ENCODE measurements at places on chromosomes 3 and 15. TPM values are rescaled to one million over a fixed set of nuclear protein-coding genes. Genes with fewer than 3 reads are reported as not detected.

DNA sequence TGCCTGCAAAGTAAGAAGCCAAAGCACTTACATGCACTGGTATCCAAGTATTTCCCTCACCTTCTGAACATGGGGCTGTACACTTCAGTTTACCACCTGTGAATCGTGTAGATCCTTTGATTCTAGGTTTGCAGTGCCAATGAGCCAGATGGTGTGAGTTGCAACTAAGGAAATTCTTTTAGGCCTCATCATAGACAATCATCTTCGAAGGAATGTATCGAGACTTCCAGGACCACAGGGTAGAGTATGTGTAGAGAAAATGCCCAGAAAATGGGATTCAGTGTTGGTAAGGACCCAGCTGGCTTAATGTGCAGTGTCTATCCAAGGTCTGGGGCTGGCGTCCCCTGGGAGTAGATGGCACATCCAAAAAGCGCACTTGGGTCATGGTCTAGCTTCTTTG lies 323.2 kb upstream of the TPM1 start:
- no peak for DNase-seq

GRCh38 chr3:50502584-50503423 lies 630 bp downstream of the CACNA2D2 start:
- no peak for DNase-seq

- no peak for DNase-seq
These were observed 3.8 kb downstream of the NRROS start for GRCh38 chr3:196643201-196643749.

DNA sequence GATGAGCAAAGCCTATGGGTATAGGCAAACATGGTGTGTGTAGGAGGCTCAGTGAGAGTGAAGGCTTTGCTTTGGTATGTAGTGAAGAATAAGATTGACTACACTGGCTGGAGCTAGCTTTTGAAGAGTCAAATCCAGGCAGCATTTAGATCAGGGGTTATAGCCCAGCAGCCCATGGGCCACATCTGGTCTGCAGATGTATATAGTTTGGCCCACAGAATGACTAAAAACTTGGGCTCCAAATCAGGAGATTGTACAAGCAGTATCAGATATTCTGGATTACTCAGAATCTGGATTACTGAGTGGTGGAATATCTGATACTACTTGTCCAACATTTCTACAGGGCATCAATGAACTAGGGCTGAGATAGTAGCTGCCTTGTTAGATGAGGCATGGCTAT lies 92.9 kb upstream of the FGF7 start:
- no peak for DNase-seq

DNA sequence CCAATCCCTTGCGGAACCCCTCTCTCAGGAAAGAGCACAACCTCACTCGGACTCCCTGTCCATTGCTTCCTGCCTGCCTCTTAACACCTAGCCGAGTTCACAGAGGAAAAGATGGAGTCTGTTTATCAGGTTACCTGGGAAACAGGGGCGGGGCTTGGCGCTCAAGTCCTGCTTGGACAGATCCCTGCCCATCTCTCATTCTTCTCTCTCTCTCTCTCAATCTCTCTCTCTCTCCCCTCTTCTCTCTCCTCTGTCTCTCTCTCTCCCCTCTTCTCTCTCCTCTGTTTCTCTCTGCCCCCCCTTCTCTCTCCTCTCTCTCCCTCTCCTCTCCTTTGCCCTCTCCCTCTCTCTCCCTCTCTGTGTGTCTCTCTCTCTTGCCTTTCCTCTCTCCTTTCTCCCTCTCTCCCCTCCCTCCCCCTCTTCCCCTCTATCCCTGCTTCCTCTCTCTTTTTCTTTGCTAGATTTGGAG lies at the start of gene EFHB:
EFHB (minus strand) TSS at position 120 of the 469 bp plus-strand sequence. CDS start 199 bp downstream, outside the sequence.
- no peak for DNase-seq

- no peak for DNase-seq
These were observed 10.9 kb upstream of the CD200 start for GRCh38 chr3:112321867-112322652.

DNA sequence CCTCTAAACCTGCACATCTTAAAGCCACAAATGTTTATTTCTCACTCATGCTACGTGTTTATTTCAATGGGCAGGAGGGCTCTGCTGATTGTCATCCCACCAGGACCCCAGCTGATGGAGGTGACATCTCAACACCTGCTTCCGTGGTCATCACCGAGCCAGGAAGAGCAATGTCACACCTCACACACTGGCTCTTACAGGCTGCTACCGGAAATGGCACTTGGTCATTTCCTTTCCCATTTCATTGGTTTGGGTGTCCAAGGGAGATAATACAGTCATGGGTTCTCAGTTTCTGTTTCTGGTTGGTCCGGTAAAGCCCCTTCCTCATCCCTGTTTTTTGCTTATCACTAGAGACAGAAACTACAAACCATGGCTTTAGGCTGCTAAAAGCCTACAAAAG lies 41.9 kb downstream of the ABHD2 start:
- DNase-seq = no peak

GRCh38 chr15:57251941-57252340 lies 124.4 kb upstream of the CGNL1 start:
- DNase-seq = peak; percentile 14

DNA sequence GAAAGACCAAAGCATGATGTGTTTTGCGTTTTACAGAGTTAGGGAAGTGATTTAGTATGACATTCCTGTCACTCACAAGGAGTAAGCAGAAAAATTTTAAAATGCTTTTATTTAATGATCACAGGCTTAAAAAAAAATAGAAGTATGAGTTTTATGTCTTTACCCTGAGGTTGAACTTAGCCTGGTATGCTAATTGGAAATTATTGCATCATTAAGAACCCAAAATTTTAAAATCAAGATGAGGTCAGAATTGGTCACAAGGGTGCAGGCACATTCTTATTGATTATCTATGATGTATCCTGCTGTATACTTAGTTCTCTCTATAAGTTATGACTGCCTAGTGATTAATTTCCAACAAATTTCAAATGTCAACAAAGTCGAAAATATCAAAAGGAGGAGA lies 585.6 kb upstream of the ALCAM start:
- DNase-seq = no peak

DNA sequence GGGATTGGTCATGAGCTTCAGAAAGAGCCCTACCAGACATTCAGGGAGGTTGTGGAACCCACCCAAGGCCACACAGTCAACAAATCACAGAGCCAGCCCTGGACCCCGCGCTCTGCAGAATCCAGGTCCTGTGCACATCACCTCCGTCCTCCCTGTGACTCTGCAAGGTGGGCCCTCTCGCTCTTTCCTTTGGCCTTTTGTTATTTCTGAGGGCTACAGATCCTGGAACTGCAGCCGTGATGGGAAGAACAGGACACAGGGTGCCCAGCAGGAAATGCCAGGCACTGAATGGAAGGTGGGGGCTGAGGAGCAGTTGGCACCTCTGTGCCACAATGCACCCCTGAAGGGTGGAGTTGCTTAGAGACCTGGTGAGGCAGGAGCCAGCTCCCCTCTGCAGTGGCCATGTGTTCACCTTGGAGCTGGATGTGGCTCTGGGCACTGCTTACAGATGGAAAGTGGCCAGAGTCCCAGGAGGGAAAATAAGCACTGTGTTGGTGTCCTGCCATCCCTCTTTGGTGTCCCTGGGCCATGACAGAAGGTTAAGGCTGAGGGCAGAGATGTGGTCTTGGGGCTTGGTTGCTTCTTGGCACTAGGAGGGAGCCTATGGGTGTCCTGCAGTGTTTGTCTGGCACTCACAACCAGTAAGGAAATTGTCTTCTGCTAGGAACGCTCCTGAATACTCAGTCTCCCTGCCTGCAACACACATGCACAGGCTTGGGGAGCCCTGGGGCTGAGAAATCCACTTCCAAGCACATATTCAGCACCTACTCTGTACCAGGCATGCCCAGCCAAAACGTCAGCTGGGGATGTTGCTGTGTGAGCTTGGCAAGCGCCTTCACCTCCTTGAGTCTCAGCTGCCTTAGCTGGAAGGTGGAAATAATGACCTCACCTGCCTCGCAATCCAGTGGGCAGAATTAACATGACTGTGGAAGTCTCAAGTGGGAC lies 98.0 kb upstream of the SLC6A6 start:
- DNase-seq = no peak

GRCh38 chr15:100869151-100869999 lies 10.3 kb upstream of the ALDH1A3 start:
- no peak for DNase-seq

- peak; percentile 63 for DNase-seq
These were observed 69.3 kb downstream of the LRIG1 start for GRCh38 chr3:66431494-66431893.

GRCh38 chr15:56985856-56986255 lies 67.4 kb downstream of the TCF12 start:
- no peak for DNase-seq

- DNase-seq = no peak
These were observed 69.4 kb downstream of the CRTC3 start for GRCh38 chr15:90599116-90599515.

- DNase-seq = no peak
These were observed 201.2 kb downstream of the FAM43A start for GRCh38 chr3:194886836-194887235.

DNA sequence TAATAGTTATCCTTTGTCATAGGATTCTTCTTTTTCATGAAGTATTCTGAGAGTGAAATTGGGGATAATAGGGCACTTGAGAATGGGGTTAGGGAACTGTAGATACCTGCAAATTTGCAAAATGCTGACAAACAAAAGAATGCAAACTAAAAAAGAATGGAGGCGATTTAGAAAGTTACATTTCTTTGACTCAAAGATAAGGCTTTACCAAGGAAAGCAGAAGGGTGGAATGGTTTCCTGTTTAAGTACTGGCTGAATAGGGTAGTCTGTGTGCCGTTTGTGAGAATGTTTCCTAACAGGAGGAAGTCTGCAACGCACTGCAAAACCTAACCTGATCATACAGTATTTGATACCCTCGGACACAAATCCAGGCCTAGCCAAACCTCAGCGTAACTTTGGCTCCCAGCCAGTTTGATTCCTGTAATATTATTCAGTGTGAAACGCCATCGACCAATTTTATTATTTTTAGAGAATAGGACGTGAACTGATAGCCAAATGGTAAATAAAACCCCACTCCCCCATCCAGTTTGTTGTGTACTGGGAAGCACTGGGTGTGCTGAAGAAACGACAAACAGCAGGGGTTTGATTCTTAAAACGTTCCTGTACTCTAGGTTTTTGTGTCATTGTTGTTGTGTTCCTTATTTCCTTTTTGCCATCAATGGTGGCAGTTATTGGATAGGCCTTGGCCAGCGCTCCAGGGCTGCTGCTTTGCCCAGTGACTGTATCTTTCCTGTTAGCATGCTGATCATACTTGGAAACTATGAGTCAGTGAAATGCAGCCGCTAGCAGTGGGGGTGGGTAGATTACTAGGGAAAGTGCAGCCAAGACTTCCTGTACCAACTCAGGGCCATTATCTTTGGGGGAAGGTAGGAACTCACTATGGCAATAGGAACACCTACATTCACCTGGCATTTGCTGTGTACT lies 148.0 kb upstream of the TBL1XR1 start:
- peak; percentile 96 for DNase-seq

DNA sequence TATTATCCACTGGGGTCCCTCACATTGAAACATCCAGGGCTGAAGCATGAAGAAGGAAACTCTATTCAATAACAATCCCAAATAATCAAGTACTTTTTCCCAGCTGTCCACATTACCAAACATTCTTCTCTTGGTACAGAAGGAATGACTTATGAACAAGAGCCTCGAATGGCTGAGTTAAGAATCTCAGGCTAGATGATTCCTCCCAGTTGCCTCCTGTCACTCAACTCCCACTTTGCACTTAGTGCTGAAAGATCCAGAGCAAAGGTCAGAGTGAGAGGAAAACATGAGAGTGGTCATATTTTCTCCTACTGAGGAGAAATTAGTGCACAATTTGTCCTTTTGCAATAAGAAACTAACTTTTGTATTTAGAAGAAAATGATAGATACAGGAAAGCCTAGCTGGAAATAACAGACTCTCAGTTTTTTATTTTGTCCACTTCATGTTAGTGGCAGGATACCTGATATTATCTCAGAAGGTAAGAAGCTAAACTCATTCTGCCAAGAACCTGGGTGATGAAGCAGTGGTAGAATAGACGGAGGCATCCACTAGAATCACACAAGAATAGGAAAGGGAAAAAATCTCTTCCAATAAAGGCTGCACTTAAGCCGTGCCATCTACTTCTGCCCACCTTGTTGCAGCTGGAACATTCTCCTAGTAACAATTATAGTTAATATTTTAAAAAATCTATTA lies 46.2 kb downstream of the GADL1 start:
- peak; percentile 90 for DNase-seq

DNA sequence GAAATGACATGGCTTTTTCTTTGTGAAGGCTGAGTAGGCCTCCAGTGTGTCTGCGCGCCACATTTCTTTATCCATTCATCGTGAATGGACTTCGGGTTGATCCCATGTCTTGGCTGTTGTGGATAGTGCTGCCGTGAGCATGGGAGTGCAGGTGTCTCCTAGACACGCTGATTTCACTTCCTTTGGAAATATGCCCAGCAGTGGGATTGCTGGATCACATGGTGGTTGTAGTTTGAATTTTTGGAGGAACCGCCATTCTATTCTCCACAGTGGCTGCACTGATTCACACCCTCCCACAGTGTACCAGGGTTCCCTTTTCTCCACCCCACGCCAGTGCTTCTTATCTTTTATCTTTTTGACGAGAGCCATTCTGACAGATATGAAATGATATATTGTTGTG lies 171.7 kb downstream of the NSMCE3 start:
- no peak for DNase-seq

GRCh38 chr3:184543843-184544512 lies 17.6 kb upstream of the EPHB3 start:
- peak; percentile 86 for DNase-seq

DNA sequence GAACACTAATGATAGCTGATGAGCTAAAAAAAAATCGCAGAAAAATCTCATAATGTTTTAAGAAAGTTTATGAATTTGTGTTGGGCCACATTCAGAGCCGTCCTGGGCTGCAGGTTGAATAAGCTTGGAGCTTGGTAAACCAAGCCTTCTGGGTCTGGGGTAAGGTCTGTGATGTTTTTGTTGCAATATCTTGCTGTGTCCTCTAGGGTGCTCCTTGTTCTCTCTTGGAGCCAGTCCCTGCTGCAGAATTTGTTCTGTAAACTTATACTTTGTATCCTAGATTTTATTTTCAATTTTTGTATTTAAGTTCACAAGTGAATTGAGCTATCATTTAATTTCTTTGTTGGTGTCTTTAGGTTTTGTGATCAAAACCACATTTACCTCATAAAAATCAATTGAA lies 143.7 kb downstream of the NR1D2 start:
- peak; percentile 22 for DNase-seq

The ZNF620 gene
- total RNA-seq = 0.37 TPM

The KNG1 gene
- total RNA-seq = not detected

The CCR8 gene
- not detected for total RNA-seq

The PLA2G4E gene
- not detected for total RNA-seq

The SEMA3G gene
- 1.9 TPM for total RNA-seq

The GOLIM4 gene
- total RNA-seq = 95.3 TPM

The PLCB2 gene
- 1.4 TPM for total RNA-seq

The CCR2 gene
- not detected for total RNA-seq

The TM4SF1 gene
- total RNA-seq = 39.1 TPM

The MEGF11 gene
- total RNA-seq = not detected

The FSD2 gene
- 0.52 TPM for total RNA-seq

The HCLS1 gene
- 0.31 TPM for total RNA-seq

The MED12L gene
- 0.26 TPM for total RNA-seq

The ZNF35 gene
- total RNA-seq = 15.3 TPM

The CHRNA5 gene
- 2.0 TPM for total RNA-seq

The TFRC gene
- 69.1 TPM for total RNA-seq

The C3orf85 gene
- total RNA-seq = not detected

The HHLA2 gene
- not detected for total RNA-seq

The PCOLCE2 gene
- total RNA-seq = not detected

The DCLK3 gene
- total RNA-seq = not detected

The CTXND1 gene
- not detected for total RNA-seq

Data from myocyte (in vitro differentiated cells).